ENCODE measurements at places on chromosomes 3 and 15.

DNA sequence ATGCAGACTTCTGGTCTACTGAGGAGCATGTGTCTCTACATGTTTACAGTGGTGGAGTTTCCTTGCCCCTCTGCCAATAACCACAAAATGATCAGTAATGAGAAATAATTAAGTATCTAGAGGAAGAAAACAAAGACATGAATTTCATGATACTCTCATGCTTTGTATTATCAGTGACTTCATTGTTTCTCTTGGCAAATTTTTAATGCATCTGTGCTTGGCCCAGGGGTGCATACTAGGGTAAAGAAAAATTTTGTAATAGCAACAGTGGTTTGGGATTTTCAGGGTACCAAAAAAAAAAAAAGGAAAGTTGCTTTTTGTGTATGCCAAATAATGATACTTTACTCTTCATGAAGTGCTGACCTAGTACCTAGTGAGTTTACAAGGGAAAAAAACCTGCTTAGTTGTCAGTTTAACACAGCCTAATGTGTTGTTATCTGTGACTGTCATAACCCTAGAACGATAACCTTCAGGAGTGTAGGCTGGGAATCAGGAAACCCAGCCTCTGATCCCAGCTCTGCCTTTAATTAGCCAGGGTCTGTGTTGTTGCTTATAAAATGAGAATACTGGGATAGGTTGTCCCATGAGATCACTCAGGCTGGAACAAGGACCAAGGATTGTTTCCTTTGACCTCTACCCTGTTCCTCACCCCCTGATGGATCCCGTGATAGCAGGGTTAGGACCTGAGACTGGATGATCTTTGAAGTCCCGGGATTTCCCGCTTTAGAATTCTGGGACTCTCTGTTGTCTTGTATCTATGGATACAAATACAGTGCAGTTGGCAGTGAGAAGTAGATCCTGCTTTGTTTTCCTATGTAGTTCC is 117.5 kb downstream of the CMSS1 start:
- no peak for DNase-seq

GRCh38 chr15:37888356-37888755 is 46.1 kb upstream of the TMCO5A start:
- DNase-seq: no peak

GRCh38 chr3:108031895-108032294 is 58.9 kb downstream of the CD47 start:
- no peak for DNase-seq

- peak; percentile 79 for DNase-seq
Measured at GRCh38 chr15:35545824-35546510, at the start of gene DPH6. DPH6 (minus strand) TSS chr15:35546165; CDS start chr15:35546141, 24 bp downstream.

- no peak for DNase-seq
Measured at GRCh38 chr3:160701490-160701889, 24.5 kb downstream of the ARL14 start.

- DNase-seq: no peak
Measured at GRCh38 chr15:57358571-57358970, 17.7 kb upstream of the CGNL1 start.

- no peak for DNase-seq
Measured at GRCh38 chr3:40490916-40491315, 14.0 kb downstream of the ZNF619 start.

GRCh38 chr3:31768479-31769125 is 212.5 kb downstream of the OSBPL10 start:
- peak; percentile 20 for DNase-seq

- DNase-seq: no peak
Measured at GRCh38 chr3:169286214-169286613, 377.3 kb downstream of the MECOM start.

DNA sequence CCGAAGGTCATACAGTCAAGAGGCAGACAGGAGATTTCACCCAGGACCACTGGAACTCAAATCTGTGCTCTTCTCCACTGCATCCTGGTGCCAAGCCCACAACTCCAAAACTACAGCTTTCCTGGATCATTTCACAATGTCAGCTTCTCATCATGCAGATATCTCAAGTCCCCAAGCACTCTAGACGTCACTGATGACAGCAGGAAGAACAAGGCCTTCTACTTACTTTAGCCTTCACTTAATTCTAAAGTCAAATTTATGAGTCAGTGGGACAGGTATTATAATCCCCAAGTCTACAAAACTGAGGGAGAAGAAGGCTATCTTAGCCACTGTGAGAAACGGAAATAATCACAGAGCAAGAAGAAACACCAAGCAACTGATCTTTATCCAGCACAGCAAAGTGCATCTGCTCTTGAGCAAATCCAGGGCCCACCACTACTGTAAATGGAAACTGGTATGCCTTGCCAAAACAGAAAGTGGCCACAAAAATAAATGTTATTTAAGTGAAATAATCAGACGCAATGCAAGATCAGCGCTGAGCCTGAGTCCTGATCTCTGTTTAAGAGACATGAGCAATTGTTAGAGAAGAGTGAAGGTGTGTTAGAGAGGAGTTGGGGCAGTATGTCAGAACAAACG is 928 bp downstream of the RAD18 start:
- DNase-seq: no peak

DNA sequence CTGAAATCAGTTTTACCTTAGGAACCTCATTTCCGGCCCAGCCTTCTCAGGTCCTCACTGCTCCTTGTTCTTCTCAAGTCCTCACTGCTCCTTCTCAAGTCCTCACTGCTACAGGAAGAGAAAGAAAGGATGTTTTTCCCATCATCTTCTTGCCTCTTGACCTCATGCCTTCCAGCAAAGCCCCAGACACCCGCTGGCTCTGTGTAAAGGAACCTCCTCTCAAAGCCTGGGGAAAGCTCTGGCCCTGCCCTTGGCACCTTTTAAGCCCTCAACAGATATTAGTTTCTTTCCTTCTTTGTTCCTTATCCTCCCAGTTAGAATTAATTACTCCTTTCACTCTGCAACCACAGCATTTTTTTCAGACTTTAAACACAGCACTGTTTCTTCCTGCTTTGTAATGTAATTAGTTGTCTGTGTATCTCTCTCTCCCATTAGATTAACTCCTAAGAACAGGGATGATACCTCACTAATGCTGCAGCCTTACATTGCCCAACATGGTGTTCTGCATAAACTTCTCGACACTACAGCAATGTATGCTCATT is 4.0 kb upstream of the WDR49 start:
- no peak for DNase-seq

- DNase-seq: no peak
Measured at GRCh38 chr15:98671060-98672008, 23.0 kb downstream of the IGF1R start.

GRCh38 chr3:17798000-17798399 is 55.6 kb upstream of the TBC1D5 start:
- no peak for DNase-seq

- no peak for DNase-seq
Measured at GRCh38 chr3:183435661-183436060, 7.2 kb upstream of the MCF2L2 start.

- DNase-seq: no peak
Measured at GRCh38 chr3:129608087-129608935, 1.8 kb upstream of the PLXND1 start.

DNA sequence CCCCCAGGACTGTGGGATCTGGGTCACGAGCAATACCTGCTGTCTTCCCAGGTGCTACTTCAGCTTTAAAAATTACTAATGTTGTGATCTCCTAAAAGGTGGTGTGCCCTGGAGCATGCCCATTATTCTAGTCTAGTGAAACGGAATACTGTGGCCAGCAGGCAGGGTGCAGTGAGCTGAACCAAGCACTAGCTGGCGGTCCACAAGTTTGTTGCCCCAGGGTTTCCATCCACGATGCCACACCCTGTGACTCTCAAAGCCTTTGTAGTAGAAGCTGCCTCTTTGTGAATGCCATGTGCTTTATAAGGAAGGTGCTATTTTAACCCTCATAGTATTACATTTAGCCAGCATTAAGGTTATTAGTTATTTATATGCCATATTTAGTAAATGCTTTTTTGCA is 49.1 kb downstream of the PXYLP1 start:
- DNase-seq: no peak
